ENCODE measurements at places on chromosomes 12 and 14.
A peak's percentile ranks its signal among the peaks of the same experiment; 100 is the strongest.

DNA sequence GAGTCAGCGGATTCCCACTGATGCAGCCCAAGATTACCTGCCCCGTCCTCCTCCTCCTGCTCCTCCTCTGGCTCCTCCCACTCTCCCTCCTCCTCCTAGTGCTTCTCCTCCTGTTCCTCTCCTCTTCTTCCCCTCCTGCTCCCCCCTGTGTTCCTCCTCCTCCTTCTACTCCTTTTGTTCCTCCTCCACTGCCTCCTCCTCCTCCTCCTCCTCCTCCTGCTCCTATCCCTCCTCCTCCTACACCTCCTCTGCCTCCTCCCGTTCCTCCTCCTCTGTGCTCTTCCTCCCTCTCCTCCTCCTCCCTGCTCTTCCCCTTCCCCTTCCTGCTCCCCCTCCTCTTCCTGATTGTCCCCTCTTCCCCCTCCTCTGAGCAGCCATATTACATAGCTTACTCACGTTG is 141.3 kb downstream of the CACNA1C start:
- H3K4me1 ChIP-seq = no peaks in the 10 kb centered on the region
- no peaks in the 10 kb centered on the region for H3K36me3 ChIP-seq
- DNase-seq = no peak
- no peak overlapping the region for H3K4me3 ChIP-seq
- no peaks in the 10 kb centered on the region for H3K27me3 ChIP-seq
- H3K27ac ChIP-seq = no peak overlapping the region

DNA sequence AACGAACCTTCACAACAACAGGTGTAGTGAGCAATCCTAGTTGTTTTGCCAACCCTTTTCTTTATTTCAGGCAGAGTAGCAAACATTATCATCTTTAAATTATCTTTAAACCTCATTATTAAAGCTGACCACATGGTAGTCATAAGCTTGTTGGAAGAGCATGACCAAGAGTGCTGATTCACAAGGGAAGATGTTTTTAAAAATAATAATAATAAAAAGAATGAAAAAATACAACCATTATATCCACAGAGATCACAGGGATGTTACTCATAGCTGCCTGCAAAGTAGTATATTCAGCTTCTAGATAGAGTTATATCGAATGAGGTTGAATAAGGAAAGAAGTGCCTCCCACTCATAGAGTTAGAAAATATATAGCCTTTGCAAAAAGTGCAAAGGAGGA is 101.0 kb upstream of the FLRT2 start:
- no peak overlapping the region for H3K27ac ChIP-seq
- H3K27me3 ChIP-seq = no peaks in the 10 kb centered on the region
- no peak overlapping the region for H3K4me3 ChIP-seq
- DNase-seq = no peak
- H3K4me1 ChIP-seq = no peaks in the 10 kb centered on the region

DNA sequence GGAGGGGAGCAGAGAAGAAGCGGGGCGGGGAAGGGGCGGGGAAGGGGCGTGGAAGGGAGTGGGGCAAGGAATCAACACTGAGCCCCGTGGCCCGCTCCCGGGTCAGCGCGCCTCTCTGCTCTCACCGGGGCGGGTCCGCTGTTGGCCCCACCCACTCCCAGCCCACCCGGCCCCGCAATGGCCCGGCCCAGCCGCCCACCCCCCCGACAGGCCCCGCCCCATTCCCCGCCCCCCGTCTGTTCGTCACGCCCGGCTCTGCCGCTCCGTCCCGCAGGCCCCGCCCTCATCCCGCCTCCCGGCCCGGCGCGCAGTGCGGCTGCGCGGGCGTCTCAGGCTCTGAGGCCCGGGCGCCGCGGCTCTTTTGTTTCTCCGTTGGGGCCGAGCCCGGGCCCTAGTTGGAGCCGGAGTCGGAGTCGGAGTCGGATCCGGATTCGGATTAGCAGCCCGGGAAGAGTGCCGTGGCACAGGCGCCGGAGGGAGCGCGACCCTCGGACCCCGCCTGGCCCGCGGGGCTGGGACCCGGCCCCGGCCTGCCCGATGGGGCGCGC is at the start of gene ULK1:
Gene ULK1 (plus strand): TSS at position 310 of the 548 bp plus-strand sequence. CDS start 380 bp downstream, outside the sequence.
- no peaks in the 10 kb centered on the region for H3K27me3 ChIP-seq
- no peak within 1 kb of the TSS for H3K27ac ChIP-seq
- H3K4me1 ChIP-seq = peaks cover 15% of the 10 kb centered on the region
- H3K4me3 ChIP-seq = peak within 1 kb of the TSS; percentile 79

DNA sequence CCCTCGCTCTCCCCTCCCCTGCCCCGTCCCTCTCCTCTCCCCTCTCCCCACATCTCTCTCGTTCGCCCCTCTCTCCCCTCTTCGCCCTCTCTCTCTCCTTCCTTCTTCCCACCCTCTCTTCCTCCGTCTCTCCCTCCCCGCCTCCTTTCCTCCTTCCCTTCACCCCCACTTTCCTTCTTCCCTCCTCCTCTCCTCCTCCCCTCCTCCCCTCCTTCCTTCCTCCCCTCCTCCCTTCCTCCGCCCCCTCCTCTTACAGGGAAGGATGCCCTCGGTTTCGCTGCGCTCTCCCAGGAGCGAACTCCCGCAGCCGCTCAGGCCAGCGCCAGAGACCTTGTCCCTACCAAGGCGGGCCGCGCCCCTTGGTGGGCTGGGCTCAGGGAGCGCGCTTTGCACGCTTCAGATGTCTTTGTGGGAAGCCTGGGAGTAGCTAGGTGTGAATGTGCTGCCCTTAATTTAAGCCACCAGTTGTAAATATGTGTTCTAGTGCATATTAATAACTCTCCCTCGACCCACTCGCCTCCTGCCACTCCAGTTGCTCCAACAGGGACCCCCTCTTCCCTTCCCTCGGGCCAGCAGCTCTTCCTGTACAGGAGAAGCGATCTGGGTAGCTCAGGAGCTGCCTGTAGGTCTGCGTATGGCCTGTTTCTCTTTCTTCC is 13.3 kb upstream of the MAP3K9 start:
- H3K4me3 ChIP-seq = peak overlapping the region; percentile 79
- no peaks in the 10 kb centered on the region for H3K36me3 ChIP-seq
- H3K27ac ChIP-seq = peak overlapping the region; percentile 53
- peak; percentile 37 for DNase-seq

DNA sequence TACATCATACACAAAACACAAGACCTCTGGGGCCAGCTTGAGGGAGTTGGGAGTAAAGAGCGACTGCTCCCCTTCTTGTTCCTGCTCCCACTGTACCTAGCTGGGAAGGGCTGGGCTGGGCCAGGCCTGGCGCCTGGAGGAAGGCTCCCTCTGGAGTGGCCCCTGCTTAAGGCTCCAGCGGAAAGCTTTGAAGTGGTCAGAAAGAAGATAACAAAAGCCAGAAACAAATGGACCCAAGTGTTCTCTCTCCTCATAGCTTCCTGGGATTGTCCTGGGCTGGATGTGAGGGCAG is 25.3 kb downstream of the PRPF40B start:
- H3K4me1 ChIP-seq = peaks cover 29% of the 10 kb centered on the region
- DNase-seq = no peak
- no peak overlapping the region for H3K27ac ChIP-seq
- H3K4me3 ChIP-seq = no peak overlapping the region

GRCh38 chr12:64688219-64688618 is 71.0 kb downstream of the GNS start:
- H3K36me3 ChIP-seq = peaks cover 52% of the 10 kb centered on the region
- no peak for DNase-seq
- peak overlapping the region; percentile 78 for H3K27ac ChIP-seq
- peaks cover 72% of the 10 kb centered on the region for H3K4me1 ChIP-seq

Data from activated naive CD4-positive, alpha-beta T cell treated with anti-CD3 and anti-CD28 coated beads for 36 hours (primary cell).